Astrocyte (in vitro differentiated cells and primary cell): ENCODE measurements at places on chromosomes 3 and 15.

- no peak overlapping the region for H3K4me3 ChIP-seq
- H3K27ac ChIP-seq, result no peak overlapping the region
- no peaks in the 10 kb centered on the region for H3K36me3 ChIP-seq
- peaks cover 30% of the 10 kb centered on the region for H3K4me1 ChIP-seq
These were observed 173.4 kb upstream of the CADPS start for GRCh38 chr3:63048367-63049326.

GRCh38 chr3:23068016-23068728, 135.0 kb upstream of the UBE2E2 start:
- H3K36me3 ChIP-seq, result no peaks in the 10 kb centered on the region
- H3K4me1 ChIP-seq, result no peaks in the 10 kb centered on the region
- H3K4me3 ChIP-seq, result no peak overlapping the region

DNA sequence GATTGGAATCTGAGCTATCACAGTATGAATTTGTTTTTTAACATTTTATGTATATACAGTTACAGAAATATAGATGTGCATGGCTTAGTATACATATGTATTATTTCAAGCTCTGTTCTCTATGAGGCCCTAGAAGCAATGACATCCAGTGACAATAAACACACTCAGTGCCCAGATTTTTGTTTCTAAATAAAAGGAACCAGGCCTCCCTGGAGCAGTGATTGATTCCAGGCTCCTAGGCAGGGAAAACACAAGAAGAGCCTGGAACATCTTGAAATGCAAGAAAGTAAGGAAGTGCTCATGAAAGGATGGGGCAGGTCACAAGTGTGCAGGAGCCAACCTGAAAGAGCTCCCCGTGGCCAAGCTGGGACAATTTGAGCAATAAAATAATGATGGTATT, 18.5 kb upstream of the CGNL1 start:
- H3K4me3 ChIP-seq, result no peak overlapping the region
- no peaks in the 10 kb centered on the region for H3K36me3 ChIP-seq
- H3K4me1 ChIP-seq, result peaks cover 13% of the 10 kb centered on the region

DNA sequence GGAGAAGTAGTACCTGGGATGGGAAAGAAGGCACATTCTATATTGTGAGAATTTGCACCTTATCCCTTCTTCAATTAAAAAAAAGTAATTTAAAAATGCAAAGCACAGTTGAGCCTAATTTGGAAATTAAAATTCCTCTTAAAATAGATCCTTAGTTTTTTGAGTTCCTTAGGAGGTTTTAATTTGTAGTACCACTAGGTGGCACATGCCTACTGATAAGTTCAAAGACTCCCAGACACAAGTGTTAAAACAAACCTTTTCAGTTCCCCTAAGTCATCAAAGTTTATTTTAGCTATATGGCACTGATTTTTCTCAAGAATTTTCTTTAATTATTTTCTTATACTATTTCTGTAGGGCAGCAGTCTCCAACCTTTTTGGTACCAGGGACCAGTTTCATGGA, 127.6 kb upstream of the AZI2 start:
- H3K4me1 ChIP-seq, result no peaks in the 10 kb centered on the region
- H3K36me3 ChIP-seq, result no peaks in the 10 kb centered on the region
- no peak overlapping the region for H3K4me3 ChIP-seq
- no peak overlapping the region for H3K27ac ChIP-seq

- DNase-seq, result no peak
- H3K27me3 ChIP-seq, result no peaks in the 10 kb centered on the region
- H3K36me3 ChIP-seq, result no peaks in the 10 kb centered on the region
- H3K27ac ChIP-seq, result no peak overlapping the region
- no peak overlapping the region for H3K4me3 ChIP-seq
These were observed 33.8 kb downstream of the COL6A5 start for GRCh38 chr3:130379274-130379673.

- H3K27me3 ChIP-seq, result no peaks in the 10 kb centered on the region
- H3K36me3 ChIP-seq, result no peaks in the 10 kb centered on the region
- H3K4me1 ChIP-seq, result no peaks in the 10 kb centered on the region
- no peak for DNase-seq
- H3K4me3 ChIP-seq, result no peak overlapping the region
These were observed 391.5 kb downstream of the RAP2B start for GRCh38 chr3:153553605-153553945.
